Epithelial cell of esophagus (primary cell): ENCODE measurements at places on chromosomes 13 and 19.

DNA sequence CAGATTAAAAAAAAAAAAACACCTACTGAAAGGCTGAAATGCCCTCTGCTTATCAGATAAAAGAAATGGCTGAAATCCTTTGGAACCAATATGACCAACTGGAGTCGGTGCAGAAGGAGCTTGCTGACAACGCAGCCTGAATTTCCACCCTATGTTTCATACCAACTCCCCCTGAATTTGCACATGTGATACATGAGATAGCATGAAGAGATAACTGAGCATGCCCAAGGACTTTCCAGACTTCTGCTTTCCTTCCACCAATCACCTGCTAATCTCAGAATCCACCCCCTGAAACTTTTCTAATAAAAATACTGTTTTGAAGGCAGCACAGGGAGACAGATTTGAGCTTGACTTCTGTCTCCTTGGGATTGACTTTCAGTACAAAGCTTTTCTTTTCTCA is 32.2 kb upstream of the WDFY2 start:
- DNase-seq, result no peak

DNA sequence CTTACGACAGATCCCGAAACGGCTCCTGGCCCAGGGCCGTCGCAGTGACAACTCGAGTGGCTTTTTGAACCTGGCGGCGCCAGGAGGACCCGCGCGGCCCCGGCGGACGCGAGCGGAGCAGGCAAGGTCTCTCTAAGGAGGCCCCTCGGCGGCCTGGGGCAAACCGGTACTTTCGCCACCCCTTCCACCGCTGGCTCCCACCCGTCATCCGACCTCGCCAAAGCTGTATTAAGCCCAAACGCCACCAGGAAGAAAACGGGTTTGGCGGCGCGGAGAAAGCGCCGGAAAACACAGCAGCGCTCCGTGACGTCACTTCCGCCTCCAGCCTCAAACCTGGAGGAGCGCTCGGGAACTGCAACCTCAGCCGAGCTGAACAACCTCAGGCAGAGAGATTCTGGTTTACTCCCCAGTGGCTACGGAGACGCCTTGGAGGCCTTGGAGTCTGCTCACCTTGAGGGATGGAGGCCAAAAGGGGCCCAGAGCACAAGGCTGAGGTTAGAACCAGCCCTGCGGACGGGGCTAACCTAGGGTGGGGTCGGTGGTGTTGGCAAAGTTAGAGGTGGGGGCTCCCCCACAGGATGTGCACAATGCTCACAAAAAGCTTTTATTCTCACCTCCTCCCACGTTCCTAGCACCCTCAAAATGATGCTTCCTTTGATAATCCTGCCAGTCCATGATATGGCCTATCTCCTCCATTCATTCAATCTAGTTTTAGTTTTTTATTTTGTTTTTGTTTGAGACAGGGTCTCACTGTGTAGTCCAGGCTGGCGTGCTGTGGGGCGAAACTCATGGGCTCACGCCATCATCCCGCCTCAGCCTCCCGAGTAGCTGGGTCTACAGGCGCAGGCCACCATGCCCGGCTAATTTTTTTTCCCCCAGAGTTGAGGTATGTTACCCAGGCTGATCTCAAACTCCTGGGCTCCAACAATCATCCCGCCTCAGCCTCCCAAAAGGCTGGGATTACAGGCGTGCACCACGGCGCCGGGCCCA is at the start of gene ZNF266:
Gene ZNF266, minus strand, starts transcription at position 295 of the 990 bp plus-strand sequence. CDS start 15,484 bp downstream, outside the sequence.
- peak; percentile 94 for DNase-seq

- DNase-seq, result peak; percentile 30
Observed at GRCh38 chr13:32415019-32415418, 12.9 kb downstream of the N4BP2L1 start.

DNA sequence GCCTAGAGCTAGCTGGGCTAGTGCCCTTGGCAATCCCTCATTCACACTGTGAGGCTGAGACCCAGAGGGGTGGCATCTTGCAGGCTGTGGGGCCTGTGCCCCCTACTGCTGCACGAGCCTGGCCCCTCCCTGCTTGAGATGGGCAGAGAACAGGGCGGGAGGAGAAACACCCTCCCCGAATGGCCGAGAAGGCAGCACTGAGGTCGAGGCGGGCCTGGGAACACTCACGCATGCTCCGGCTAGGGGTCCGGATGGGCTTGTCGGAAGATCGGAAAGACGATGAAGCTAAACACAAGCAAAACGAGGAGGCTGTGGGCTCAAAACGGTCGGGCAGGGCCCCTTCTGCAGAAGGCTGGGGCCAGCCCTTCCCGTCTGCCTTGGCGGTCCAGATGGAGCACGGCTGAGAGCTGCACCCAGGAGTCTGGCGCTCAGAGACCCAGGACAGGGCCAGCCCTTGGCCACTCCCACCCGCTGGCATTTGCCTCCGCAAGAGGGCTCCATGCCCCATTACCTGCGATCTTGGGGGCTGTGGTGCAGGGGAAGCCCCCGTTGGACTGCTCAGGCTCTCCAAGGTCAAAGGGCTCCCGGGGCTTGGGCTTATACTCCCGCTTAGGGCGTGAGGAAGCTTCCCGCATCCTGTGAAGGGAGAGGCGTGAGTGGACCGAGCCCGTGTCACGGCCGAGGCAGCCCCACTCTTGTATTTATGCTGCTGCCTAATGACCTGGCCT is 18.9 kb downstream of the MPND start:
- DNase-seq, result no peak

DNA sequence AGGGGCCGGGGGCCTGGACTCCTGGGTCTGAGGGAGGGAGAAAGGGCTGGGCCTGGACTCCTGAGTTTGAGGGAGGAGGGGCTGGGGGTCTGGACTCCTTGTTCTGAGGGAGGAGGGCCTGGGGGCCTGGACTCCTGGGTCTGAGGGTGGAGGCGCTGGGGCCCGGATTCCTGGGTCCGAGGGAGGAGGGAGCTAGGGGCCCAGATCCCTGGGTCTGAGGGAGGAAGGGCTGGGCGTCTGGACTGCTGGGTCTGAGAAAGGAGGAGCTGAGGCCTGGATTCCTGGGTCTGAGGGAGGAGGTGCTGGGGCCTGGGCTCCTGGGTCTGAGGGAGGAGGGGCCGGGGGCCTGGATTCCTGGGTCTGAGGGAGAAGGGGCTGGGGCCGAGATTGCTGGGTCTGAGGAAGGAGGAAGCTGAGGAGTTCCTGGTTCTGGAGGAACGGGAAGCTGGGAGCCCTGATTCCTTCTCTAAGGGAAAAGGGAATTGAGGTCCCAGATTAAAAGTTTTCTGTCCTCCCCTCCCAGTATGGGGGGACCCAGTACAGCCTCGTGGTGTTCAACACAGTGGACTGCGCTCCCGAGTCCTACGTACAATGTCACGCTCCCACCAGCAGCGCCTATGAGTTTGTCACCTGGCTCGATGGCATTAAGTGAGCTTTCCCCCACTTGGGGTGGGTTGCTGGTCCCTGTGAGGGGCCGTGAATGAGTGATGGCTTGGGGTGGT is 721 bp downstream of the MED25 start:
- DNase-seq, result no peak

- DNase-seq, result no peak
Observed at GRCh38 chr13:83117046-83117445, 765.2 kb downstream of the SLITRK1 start.

GRCh38 chr19:15368798-15369593 is 10.6 kb downstream of the AKAP8 start:
- DNase-seq, result no peak

GRCh38 chr13:109859216-109859835 is 72.9 kb upstream of the IRS2 start:
- no peak for DNase-seq

- no peak for DNase-seq
Observed at GRCh38 chr19:41905273-41906002, 22.5 kb downstream of the ARHGEF1 start.

DNA sequence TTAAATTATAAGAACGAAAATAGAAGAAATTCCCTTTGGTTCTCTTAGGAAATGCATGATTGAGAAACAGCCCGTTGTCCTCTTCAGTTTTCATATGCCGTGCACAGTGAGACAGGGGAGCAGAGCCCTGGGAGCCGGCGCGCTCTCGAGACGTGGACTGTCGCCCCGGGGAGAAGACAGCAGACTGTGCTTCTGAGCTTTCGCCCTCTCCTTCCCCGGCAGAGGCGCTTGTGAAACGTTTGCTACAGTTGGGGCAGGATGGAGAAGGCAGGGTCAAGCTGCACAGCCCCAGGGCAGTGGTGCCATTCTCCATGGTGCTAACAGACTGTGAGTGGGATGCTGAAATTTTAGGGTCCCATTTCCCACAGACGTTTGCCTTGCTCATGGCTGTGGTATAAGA is 192.2 kb upstream of the KL start:
- no peak for DNase-seq
